Forelimb muscle (tissue), 1 donor: ENCODE measurements at places on chromosomes 3 and 15. TPM values are rescaled to one million over a fixed set of nuclear protein-coding genes. Genes with fewer than 3 reads are reported as not detected.

GRCh38 chr15:52276256-52276770, 19.3 kb downstream of the MYO5C start:
- no peak for DNase-seq

DNA sequence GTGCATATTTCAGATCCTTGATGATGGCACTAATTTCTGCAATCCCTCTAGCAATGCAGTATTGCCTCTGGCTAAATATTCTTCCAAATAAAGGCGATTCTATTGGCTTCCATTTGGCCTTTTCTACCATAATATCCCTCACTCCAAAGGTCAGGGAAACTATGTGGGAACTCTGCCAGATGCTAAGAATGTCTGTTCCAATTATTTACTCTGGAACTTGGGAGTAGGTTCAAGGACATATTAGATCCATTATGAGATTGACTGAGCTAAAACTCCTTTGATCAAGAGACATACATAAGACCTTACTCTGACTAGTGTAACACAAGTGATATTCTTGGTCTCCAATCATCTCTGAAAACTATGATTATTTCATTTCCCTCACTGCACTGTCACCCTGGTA, 674.5 kb upstream of the NECTIN3 start:
- no peak for DNase-seq

DNA sequence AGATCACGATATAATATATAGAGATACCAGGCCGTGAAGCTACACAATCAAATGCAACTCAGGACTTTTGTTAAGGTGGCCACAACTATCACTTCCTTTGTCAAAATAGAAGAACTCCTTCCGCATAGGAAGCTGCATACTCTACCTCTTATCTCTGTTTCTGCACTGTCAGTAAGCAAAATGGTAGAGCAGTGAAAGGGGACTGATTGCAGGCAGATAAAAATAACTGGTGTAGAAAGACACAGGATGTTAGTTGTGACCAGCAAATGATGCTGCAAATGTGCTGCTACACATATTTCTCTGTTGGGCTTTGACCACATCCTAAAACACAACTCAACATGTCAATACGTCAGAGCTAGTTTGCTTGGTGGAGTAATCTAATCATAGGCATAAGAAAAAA, 16.3 kb upstream of the TRAT1 start:
- DNase-seq: no peak

DNA sequence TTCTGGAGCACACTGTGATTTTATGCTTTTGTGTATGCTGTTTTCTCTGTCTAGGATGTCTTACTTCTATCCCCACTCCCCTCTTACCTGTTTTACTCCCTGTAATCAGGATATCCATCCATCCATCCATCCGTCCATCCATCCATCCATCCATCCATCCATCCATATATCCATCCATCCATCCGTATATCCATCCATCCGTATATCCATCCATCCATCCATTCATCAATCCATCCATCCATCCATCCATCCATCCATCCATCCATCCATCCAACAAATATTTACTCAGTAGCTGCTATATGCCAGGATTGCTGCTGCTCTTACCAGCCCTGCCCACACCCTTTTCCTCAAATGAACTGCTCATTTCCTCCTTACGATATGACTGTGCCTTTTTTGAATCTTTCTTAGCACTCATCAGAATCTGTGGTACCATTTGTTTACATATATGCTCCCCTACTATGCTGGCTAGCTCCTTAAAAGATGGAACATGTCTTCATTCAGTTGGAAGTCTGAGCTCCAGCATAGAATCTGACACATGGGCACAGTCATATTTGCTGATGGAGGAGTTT, 35.2 kb downstream of the USP13 start:
- no peak for DNase-seq

GRCh38 chr3:142886940-142887339, 1.9 kb downstream of the PCOLCE2 start:
- DNase-seq: no peak

DNA sequence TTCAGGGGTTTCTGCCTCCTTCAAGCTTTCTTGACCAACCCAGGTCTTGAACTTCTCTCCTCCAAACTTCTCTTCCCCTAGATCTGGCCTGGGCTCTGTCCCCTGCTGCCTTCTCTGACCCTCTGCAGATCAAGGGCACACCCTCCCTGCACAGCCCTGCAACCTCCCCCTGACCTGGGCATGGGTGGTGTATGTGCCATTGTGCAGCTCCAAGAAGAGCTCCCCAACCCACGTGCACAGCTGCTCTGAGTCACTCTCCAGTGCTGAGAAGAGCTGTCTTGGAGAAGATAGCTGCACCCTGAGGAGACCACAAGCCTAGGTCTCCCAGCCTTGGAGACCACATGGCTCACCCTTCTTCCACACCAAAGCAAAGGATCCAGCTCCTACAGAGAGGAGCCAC, 8.0 kb downstream of the MAN2C1 start:
- no peak for DNase-seq

- no peak for DNase-seq
Measured at GRCh38 chr3:107413264-107413663, 36.0 kb downstream of the CCDC54 start.

DNA sequence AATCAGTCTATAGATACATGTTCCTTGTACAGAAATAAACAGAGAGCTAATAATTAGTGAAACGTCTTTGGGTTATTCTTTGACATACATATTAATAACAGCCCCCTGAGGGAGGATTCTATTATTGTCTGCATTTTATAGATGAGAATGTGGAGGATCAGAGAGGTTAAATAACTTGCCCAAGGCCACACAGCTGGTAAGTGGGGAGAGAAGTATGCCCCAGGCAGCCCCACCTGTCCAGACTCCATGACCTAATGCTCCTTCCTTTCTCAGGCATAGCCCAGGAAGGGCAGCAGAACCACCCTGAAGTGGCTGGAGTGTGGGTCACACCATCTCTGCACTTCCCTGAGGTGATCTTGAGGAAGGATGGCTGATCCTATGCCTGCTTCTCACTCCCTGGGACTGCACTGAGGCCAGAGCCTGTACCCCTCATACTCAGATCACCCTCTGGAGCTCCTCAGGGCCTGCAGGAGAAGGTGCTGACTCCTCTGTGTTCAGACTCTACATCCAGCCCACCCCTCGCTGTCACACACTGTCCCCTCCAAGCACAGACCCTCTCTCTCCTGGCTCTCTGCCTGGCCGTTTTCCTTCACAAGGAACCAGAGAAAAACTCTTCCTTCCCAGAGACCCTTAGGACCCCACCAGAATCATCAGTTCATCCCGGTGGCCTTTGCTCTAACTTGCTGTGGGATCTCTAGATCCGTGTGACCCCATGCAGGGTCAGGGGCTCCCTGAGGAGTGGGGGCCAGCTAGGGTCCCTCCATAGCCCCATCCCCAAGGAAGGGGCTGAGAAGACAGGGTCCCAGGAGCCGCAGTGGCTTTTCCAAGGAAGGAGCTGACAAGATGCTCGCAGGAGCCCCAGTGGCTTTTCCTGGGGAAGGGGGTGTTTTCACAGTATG, 4.4 kb upstream of the HHATL start:
- DNase-seq: no peak

DNA sequence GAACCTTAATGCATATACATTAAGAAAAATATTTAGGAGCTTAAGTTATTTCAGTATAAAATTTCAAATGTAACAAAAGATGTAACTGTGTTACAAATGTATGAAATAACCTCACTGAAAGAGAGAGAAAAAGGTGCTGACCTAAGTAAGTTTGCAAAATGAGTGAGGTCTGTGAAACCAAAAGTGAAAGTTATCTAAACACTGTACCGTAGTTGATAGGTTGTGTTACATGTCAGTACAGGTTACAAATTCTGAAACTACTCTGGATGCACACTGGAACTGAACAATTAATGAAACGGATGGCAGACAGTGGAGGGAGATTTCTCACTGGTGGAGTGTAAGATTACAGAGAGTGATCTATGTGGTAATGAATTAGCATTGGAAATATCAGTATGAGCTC, 420.7 kb downstream of the ZNF385D start:
- no peak for DNase-seq

- no peak for DNase-seq
Measured at GRCh38 chr15:80804970-80805495, 25.9 kb downstream of the CEMIP start.

DNA sequence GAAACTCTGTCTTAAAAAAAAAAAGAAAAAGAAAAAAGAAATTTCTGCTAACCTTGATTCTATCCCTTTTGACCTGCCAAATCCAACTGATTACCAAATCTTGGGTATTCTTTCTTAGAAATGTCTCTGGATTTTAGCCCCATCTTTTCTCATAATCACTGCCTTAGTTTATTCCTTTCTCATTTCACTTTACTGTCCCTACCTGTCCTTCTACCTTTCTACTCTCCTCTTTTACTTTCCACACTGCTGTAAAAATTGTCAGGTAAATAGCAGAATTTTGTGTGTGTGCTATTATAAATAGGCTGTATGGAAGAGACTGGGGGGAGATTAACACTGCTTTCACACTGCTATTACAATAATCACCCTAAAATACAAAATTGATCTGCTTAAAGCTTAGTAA, 16.7 kb downstream of the PIK3CA start:
- DNase-seq: no peak

GRCh38 chr3:68919000-68919399, 13.3 kb downstream of the TAFA4 start:
- DNase-seq: no peak

DNA sequence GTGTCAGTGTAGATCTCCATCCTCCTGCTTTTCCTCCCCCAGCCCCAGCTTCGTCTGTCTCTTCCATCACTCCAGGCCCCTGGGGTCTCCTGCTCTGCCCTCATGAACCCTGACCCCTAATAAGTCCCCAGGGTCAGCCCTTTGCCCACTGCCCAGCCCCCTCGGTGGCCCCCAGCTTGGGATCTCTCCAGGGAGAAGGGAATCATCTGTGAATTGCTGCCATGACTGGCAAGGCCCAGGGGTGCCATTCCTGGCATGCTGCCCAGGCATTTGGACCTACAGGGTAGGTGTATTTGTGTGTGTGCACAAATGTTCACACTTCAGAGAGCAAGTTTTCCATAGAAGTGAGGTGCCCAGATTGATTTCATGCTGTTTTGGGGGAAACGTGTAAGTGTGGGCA, 5.9 kb upstream of the TBC1D21 start:
- no peak for DNase-seq

DNA sequence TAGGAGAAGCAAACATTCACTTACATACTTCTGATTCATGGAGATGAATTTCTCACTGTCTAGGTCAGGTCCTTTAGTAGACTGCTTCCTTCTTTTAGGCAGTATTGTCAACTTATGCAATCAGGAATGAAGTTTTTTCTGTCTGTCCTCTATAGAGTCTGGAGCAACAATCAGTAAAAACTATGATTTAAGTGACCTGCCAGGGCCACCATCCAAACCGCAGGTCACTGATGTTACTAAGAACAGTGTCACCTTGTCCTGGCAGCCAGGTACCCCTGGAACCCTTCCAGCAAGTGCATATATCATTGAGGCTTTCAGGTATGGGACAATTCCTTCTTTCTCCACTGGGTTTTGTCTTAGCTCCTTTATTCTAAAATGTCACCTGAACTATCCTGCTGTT, 523.1 kb downstream of the ROBO2 start:
- no peak for DNase-seq

LMAN1L gene
- polyA plus RNA-seq: not detected

CFAP91 gene
- polyA plus RNA-seq: 0.56 TPM

FYTTD1 gene
- polyA plus RNA-seq: 71.9 TPM

SLC12A8 gene
- 0.37 TPM for polyA plus RNA-seq
